Panc1 (cell line): ENCODE measurements at places on chromosomes 1 and 21. TPM values are rescaled to one million over a fixed set of nuclear protein-coding genes. Genes with fewer than 3 reads are reported as not detected.
A peak's percentile ranks its signal among the peaks of the same experiment; 100 is the strongest.

GRCh38 chr1:109241841-109242345, 7.4 kb upstream of the CELSR2 start:
- no peak overlapping the region for H3K27ac ChIP-seq
- no peaks in the 10 kb centered on the region for H3K27me3 ChIP-seq
- no peak for DNase-seq
- peaks cover 3% of the 10 kb centered on the region; the same call in 1 of the 2 replicates for H3K36me3 ChIP-seq
- H3K4me1 ChIP-seq = no peaks in the 10 kb centered on the region; the same call in 1 of the 2 replicates

GRCh38 chr1:64505944-64506655, 36.2 kb downstream of the CACHD1 start:
- no peaks in the 10 kb centered on the region; the same call in 1 of the 2 replicates for H3K36me3 ChIP-seq
- peak overlapping the region; percentile 65 for H3K4me3 ChIP-seq
- H3K27me3 ChIP-seq = no peaks in the 10 kb centered on the region
- DNase-seq = no peak
- H3K27ac ChIP-seq = peak overlapping the region; percentile 71

- DNase-seq = no peak
- no peaks in the 10 kb centered on the region for H3K27me3 ChIP-seq
Measured at GRCh38 chr1:66927528-66927927, 2.7 kb downstream of the MIER1 start.

DNA sequence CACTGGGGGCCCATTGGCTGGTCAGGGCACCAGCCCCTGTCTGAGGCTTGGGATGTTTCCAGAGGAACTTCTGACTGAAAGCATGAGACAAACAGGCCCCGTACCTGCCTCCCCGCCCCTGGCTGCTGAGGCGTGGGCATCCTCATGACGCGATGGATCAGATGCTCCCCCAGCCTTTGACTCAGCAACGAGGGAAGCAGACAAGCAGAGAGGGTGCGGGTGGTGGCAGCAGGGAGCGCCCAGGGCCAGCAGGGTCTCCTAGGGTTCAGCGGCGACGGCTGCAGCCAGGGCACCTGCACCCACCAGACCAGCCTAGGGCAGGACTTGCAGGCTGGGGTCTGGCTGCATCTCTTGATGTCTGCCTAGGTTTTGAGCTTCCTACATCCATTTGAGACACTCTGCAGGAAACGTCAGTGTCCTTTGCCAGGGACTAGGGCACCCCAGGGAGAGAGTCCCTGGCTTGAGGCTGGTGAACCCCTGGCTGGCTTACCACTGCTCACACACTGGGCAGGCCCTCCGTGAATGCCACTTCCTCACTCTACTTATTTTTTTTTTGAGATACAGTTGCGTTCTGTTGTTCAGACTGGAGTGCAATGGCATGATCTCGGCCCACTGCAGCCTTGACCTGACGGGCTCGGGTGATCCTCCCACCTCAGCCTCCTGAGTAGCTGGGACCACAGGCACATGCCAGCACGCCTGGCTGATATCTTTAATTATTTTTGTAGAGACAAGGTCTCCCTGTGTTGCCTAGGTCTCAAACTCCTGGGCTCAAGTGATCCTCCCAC, 63.3 kb downstream of the DHRS3 start:
- no peaks in the 10 kb centered on the region for H3K36me3 ChIP-seq
- H3K27me3 ChIP-seq = no peaks in the 10 kb centered on the region
- no peak for DNase-seq
- H3K4me1 ChIP-seq = peaks cover 35% of the 10 kb centered on the region
- peak overlapping the region; percentile 91 for H3K27ac ChIP-seq

DNA sequence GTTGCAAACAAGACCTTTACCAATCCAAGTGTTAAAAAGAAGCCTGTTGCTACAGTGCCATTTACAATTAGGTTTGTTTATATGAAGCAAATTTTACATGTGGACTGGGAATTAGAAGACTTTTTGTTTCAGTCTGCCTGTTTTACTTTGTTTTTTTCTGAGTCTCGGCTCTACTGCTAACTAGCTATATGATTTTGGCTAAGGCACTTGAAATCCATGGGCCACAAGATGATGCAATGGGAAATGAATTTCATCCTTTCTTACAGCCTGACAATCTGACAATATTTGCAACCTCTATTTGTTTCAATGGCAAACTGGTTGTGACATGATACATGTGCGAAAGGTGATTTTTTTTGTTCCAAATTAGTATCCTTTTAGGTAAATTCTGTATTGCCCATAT, 3.7 kb upstream of the PEX11B start:
- H3K4me3 ChIP-seq = no peak overlapping the region
- H3K27me3 ChIP-seq = no peaks in the 10 kb centered on the region
- peaks cover 16% of the 10 kb centered on the region for H3K36me3 ChIP-seq
- DNase-seq = no peak
- H3K27ac ChIP-seq = peak overlapping the region; percentile 63

DNA sequence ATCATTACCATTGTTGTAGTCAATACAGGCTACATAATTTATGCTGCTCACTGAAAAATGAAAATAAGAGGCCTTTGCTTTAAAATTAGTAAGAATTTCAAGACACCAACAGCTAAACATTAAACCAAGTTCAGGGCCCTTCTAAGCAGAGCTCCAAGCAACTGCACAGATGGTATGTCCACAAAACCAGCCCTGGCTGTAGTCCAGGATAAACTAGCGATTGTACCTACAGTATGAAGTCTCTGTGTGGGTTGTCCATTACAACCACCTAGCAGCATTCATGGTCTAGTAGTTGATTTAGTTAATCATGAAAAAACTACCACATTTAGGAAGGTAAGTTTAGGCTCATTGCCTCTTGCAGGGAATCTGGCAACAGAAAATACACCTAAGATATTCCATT, 35.3 kb downstream of the CLCA4 start:
- H3K36me3 ChIP-seq = no peaks in the 10 kb centered on the region
- H3K27me3 ChIP-seq = peaks cover 5% of the 10 kb centered on the region
- H3K4me3 ChIP-seq = no peak overlapping the region

DNA sequence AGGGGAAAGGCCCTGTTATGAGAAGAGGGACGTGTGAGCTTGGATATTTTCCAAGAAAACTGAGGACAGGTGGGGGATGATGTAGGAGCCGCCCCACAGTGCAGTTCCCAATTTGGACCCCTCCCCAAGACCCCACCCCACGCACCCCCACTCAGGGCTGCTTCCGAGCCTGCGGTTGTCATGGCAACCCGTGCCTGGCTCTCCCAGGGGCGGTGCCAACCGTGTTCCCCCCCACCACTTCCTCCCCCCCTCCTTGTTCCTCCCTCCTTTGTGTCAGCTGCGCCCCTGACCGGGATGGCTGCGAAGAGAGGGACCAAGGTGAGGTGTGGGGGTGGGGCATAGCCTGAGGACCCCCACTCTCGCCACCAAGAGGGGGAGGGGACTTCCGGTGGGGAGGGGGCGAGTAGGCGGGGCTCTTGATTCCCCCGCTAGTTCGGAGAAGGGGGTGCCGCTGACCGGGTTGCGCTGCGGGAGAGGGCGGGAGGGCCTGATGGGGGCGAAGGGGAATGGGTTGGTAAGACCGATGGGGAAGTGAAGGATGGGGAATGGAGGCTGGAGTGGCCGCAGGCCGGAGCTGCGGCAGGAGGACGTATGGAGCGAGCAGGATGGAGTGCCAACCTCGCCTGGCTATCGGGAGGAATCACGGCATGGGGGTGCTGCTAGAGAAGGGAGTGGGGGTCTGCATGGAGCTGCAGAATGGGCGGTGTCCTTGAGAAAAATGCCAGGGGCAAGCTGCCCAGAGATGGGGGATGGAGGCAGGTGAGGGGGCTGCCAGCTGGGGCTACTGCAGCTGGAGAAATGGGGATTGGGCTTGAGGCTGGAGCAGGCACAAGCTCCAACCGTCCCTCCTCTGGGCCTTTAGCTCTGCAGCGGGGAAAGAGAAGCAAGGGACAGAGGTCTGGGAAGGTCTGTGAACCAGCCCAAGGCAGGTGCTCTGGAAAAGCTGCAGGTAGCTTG, 953 bp downstream of the TRIM46 start:
- H3K27ac ChIP-seq = peak overlapping the region; percentile 92
- no peaks in the 10 kb centered on the region for H3K27me3 ChIP-seq
- peak overlapping the region; percentile 88 for H3K4me3 ChIP-seq
- no peaks in the 10 kb centered on the region; the same call in 1 of the 2 replicates for H3K36me3 ChIP-seq
- no peak for DNase-seq

- no peaks in the 10 kb centered on the region for H3K27me3 ChIP-seq
- DNase-seq = no peak
- no peak overlapping the region for H3K4me3 ChIP-seq
- H3K4me1 ChIP-seq = peaks cover 17% of the 10 kb centered on the region; the same call in 1 of the 2 replicates
Measured at GRCh38 chr1:52659356-52659755, 26.4 kb downstream of the SHISAL2A start.

DNA sequence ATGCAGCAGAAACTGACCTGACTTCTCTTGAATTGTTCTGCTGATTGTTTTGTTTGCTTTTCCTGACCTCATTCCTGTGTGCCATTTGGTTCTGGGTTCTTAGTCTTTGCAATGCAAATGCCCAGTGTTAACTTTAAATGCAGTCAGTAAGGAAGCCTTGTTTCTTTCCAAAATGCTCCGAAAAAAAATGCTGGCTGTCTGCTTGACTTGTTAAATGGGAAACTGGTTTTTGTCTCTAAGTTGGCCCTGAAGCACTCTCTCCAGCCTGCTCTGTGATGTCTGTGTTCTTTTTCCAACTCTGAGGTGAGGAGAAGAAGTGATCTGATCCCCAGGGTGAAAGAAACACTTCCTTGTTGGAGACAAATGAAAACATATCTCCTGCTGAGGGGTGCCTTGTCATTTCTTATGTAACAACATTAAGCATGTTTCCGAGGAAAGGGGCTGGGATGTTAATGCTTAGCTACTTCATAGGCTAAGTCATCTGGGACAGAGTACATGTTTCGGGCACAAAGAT, 256.3 kb upstream of the ADGRL4 start:
- DNase-seq = no peak
- H3K27ac ChIP-seq = no peak overlapping the region
- H3K36me3 ChIP-seq = no peaks in the 10 kb centered on the region
- no peaks in the 10 kb centered on the region for H3K4me1 ChIP-seq

Gene CD1B
- not detected for total RNA-seq

Gene LCE3D
- not detected for total RNA-seq

Gene LDLRAD2
- total RNA-seq = not detected
